ENCODE measurements at places on chromosomes 1 and 21.

DNA sequence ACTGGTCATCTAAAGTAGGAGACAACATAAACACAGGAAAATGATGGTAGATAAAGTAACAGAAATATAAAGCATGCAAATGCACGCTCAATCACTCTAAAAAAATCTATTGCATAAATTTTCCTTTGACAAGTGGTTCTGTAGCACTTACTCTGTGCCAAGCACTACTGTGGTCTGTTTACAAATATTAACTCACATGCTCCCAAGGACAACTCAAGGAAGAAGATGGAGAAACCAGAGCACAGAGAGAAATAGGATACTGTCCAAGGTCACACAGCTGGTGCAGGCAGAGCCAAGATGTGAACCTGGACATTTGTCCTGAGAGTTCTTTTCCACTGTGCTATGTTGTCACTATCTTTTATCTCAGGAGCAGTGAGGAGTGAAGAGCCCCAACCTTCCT is 105.2 kb downstream of the PAPPA2 start:
- DNase-seq: no peak

DNA sequence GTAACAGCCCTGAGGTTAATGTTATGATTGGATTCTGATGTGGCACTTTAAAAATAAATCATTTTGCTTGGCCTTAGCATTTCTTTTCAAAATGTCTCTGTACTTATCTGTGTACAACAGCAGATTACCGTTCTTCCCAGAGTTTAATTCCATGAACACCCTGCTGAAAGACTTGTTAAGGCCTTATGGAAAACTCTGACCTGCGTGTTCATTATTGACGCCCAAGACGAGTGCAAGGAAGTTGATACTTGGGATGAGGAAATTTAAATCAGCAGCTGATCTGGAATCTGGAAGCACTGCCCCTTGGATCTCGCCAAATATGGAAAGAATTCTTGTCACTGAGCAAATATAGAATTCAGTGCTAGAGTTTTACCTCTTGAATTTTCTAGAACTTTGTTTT is 6.7 kb downstream of the ERG start:
- no peak for DNase-seq

DNA sequence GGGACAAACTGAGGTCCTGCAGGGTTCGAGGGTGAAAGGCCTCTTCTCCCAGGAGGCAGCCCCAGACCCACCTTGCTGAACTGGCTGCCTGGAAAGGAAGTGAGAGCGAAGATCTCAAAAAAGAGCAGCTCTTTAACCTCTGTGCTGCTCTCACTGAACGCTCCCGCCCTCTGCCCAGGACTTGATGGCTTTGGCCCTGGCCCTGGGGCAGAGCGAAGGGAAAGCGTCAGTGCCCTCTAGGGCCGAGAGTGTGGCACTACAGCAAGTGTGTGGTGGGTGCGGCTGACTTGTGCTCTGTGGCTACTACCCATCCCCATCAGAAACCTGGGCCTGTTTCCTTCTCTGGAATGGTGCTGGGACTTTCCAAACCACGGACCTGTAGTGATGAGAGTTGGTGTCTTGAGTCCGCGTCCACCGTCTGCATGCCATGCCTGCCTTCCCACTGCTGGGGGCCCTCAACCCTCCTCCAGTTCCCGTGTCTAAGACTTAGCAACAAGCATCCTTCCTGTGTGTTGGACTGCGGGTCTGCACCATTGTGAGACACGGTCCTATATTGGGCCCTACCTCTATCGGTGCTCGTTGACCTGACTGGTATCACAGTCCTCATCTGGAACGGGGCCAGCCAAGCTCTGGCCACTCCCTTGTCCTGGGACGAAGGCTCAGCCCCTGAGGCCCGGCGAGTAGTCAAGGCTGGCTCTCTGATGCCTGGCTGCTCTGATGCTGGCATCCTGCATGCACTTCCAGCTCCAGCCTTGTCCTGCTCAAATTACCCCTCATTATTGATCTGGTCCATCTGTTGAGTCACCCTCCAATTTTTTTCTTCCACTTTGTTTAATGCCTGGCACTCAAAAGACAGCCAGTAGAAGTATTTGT is 180.3 kb downstream of the DISC1 start:
- no peak for DNase-seq

DNA sequence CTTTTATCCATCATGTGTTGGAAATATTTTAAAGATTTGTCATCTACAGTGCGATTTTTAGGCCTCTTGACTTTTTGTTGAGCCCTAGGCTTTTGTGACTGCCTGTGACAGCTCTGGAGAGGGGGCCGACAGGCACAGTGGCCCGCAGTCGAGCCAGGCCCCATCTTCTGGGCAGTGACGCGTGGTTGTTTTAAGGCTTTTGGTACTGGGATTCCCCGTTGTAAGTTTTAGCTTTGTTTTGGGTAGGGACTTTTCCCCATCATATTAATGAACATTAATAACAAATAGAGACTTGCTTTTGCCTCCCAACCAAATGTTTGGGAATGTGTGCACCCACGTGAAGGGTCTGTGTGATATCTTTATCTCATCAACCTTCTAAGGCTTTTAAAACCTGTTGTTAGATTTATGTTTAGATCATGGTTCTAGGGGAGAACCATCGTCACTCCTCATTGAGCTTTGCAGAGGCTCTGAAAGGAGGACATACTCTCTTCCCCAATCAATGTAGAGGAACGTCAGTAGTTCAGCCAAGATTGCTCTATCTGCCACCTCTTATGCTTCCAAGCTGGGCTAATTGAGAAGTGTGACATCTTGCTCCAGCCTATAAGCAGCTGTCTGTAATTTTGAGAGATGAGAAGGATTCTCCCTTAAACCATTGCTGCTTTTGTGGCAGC is 34.6 kb downstream of the MAPKAPK2 start:
- DNase-seq: no peak

DNA sequence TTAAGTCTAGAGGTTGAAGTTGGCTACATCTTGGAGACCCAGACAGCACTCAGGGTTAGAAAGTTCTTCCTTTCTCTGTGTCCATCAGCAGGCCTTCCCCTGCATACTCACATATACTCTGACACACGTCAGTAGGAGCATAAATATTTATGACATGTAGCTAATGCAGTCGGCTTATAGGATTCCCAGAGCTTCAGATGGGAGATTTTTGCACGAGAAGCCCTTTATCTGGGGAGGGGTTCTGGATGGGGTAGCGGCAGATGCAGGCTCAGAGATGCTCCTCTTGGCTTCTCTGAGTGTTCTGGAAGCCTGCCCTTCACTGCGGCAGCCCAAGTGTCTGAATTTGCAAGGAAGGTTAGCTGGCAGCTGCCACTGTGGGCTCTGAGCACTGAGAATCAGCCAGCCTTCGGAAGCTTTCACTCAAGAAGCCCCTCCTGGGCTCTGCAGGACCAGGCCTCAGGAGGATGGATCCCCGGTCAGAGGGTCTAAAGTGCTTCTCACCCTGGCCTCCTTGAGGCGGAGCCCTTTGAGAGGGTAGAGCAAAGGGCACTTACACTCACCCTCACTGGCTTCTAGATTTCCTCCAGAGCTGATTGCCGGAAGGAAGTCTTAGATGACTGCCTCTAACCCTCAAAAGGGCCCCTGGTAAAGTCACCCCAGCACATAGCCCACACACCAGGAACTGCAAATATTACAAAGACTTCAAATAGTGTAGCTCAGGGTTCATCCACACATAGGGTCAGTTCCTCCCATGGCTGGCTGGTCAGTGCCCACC is 68.1 kb upstream of the NFASC start:
- no peak for DNase-seq

DNA sequence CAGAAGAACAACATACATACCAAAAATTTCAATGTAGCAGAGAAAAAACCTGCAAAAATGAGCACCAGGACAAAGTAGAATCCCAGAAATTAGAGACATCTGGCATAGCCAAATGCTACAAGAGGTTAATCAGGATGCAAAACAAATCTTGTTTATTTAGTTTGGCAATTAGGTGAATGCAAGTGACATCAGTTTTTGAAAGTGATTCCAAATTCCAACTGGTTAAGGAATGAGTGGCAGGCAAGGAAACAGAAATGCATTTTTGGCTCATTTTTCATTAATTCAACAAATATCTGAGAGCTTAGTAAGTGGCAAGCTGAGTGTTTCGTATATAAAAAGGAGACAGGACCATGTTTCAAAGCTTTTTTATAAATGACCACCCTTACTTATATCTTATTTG is 21.3 kb downstream of the SCAF4 start:
- no peak for DNase-seq

- no peak for DNase-seq
Observed at GRCh38 chr1:12300706-12301105, 70.9 kb downstream of the VPS13D start.

DNA sequence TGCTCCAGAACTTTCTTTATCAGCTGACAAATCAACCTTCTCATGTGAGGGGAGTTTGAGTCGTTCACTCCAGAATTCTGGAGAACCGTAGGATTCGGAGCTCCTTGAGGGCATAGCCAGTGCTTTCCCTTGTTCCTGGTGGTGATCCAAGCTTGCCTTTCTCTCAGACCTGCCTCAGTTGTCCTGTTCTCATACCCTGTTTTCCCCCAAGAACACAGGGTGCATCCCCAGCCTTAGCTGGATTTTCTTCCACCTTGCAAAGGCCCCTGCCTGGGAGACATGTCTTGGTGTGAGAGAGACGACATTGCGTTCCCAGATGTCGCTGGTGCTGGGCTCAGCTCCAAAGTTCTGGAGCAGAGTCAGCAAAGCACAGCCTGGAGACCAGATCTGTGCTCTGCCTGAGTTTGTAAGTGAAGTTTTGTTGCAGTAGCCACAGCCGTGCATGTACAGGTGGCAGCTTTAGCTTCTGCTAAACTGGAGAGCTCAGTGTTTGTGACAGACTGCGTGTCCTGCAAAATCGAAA is 40.0 kb downstream of the ABCG1 start:
- no peak for DNase-seq

GRCh38 chr1:1161683-1162079 is 12.0 kb upstream of the TTLL10 start:
- DNase-seq: no peak

GRCh38 chr1:36536727-36537126 is 54.0 kb upstream of the CSF3R start:
- no peak for DNase-seq

DNA sequence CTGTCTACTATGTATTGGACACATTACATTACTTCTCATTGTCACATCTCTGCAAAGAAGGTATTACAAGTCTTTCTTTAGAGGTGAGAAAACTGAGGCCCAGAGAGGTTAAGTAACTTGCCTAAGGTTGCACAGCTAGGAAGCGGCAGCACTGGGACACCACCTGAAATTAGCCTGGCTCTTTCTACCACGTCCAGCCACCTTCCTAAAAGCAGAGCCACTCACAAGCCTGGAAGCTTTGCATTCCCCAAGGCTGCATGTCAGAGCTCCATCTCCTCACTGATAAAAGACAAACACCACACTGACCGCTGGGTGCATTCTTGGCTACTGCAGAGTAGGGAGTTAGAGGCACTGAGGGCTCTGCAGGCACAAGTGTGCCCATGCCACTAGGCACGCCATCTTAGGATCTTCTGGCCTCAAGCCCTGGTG is 2.4 kb downstream of the CD247 start:
- no peak for DNase-seq

DNA sequence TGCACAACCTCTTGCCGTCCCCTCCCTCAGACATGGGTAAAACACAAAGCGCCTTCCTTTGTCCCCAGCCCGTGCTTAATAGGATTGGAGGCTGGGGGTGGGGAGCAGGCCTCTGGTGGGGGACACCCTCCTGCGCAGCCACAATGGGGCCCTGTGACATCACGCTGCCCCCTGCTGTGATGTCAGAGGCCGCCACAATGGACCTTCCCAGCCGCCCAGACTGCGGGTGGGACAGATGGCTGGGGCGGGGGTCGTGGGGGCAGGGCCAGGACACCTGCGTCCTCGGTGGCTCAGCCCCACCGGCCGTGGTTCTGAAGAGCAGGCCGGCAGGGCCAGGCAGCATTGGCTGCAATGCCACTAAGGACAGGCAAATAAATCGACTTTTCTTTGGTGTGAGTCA is 39.9 kb downstream of the EPHA2 start:
- no peak for DNase-seq
